ENCODE measurements at places on chromosomes 6 and 20. TPM values are rescaled to one million over a fixed set of nuclear protein-coding genes. Genes with fewer than 3 reads are reported as not detected.

DNA sequence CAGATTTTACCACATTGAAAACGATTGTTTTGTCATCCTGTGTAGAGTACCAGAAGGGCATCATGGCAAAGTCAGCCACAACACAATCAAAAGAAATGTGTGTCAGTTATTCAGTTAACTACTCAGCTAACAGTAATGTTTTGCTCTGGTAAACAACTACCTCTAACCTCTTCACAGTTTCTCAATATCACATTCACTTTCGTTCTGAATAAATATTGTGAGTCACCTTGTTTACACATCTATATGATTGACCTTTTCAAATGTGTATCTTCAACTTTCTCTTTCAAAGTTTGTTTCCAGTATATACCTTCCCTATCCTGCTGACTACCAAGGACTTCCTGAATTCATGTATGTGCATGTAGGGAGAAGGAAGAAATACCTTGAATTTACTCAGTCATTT, 216.6 kb upstream of the UFL1 start:
- no peak for DNase-seq

DNA sequence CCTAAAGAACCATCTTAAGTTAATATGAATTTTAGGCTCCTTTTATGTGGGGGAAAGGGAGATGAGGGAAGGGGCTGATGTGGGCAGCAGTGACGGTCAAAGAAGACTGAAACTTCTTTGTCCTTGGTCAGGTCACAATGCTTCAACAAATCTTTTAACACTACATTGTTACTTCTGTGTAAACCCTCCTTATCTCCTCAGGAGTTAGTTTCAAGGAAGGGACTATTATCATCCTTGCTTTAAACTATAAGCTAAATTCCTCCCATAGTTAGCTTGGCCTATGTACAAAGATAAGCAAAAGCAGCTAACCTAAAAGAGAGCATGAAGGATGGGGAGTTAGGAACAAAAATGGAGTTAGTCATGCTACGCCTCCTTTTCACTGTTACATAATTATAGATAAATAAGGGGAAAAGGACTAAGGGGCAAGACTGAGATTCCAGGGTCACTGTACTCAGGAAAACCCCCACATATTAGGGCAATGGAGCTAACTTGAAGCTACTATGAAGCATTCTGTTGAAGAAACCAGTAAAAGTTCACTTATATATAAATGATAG, 172.7 kb upstream of the RUNX2 start:
- DNase-seq, result no peak

GRCh38 chr6:88167352-88167937, 1.3 kb upstream of the CNR1 start:
- DNase-seq, result peak; percentile 16

DNA sequence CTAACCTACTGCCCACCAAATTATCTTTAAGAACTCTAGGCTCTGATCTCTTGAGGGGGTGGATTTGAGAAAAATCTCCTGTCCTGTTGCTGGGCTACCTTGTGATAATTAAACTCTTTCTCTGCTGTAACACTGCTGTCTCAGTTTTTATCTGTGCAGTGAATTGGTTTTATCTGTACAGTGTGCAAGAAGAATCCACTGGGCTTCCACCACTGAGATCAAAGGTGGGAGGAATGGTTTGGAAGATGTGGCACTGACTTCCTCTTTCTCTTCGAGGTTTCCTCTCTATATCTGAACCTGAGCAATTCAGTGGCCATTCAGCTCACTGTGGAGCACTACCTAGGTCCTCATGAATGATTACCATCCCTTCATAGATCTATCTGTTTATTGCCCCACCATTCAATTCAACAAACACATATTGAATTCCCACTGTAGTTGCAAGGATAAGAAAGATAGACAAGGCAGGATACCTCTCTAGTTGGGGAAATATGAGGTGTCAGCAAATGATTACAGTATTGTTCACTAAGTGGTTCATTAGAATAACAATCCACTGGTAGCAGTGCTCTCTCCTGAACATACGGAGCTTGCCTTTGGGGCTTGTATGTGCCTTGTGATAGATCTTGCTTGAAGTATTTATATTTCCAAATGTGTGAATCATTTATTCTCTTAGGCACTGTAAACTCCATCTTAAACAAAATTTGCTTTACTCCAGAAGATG, 172.1 kb upstream of the ARG1 start:
- DNase-seq, result no peak

GRCh38 chr20:23867152-23867776, 12.3 kb downstream of the CST5 start:
- DNase-seq, result no peak

DNA sequence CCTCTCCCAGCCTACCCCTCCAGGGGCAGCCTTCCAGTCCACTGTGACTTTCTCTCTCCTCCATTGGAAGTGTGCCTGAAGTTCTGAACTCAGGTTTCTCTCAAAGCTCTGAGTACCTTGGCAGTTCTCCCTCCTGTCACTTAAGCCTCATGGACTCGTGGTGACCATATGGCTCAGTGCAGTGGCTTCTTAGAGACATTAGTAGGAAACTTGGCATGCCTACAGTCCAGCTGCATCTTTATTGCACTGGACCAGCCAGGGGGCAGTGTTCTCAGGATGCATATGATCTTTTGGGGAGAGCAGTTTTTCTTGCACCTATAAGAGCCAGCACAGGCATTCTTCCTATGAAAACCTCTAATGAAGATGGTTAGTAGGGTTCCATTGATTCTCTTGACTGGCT, 47.5 kb upstream of the KCNK16 start:
- no peak for DNase-seq

DNA sequence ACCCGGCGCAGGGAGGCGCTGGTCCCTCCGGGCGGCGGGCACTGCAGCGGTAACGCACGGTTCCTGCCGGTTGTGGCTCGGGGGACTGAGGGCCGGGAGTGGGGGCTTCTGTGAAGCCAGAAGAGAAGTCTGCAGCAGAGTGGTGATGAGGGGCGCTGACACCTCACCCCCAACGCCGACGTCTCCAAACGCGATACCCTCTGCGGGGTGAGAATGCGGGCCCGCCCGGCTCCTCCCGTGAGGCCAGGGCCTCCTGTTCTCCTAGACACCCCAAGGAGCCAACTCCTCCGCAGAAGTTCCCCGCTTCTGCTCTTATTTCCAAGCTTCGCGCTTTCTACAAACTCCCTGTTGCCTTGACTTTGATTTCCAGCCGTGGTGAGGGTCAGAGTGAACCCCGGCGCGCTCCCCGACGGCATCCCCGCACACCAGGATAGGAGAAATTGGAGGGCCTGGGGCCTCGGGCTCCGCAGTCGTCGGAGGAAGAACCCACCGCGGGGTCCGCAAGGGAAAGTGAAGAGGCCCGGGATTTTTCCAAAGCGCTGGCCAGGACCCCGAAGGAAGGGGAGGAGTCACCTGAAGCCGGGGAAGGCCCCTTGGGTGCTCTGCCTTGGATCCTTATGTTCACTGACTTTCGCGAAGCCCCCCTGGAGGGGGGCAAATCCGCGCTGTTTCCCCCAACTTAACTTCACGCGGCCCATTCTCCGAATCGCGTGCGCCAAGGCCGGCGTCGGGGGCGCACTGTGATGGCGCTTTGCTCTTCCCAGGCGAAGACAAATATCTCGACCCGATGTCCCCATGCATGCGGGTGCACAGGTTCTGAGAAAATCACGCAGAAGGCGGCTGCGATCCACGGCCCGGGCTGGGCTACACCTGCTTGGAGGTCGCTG, 3.1 kb upstream of the INSM1 start:
- peak; percentile 22 for DNase-seq

DNA sequence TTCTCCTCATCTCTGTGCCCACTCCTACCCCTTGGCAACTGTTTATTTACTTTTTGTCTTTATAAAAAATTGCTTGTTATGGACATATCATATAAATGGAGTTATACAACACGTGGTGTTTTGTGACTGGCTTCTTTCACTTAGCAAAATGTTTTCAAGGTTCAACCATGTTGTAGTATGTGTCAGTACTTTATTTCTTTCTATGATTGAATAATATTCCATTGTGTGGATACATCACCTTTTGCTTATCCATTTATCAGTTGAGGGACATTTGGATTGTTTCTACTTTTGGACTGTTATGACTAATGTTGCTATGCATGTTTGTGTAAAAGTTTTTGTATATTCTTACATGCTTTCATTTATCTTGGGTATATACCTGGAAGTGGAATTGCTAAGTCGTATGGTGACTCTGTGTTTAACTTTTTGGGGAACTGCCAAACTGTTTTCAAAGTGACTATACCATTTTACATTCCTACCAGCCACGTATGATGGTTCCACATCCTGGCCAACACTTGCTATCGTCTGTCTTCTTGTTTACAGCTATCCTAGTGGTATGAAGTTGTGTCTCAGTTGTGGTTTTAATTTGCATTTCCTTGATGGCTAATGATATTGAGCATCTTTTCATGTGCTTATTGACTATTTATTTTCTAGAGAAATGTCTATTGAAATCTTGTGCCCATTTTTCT, 84.4 kb downstream of the SLX4IP start:
- DNase-seq, result no peak

GRCh38 chr20:41232973-41233926, 84.3 kb downstream of the ZHX3 start:
- DNase-seq, result no peak

- no peak for DNase-seq
Observed at GRCh38 chr6:91299544-91300491, 712.9 kb upstream of the MAP3K7 start.

DNA sequence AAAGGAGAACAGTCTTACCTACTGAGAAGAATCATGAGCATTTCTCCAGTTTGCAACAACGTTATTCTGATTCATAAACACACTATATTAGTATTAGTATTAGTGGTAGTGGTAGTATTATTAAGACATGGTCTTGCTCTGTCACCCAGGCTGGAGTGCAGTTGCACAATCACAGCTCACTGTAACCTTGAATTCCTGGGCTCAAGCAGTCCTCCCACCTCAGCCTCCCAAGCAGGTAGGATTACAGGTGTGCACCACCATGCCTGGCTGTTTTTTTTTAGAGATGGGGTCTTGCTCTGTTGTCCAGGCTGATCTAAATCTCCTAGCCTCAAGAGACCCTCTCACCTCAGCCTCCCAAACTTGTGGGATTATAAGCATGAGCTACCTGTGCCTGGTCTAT, 363.5 kb downstream of the SAMD5 start:
- no peak for DNase-seq

DNA sequence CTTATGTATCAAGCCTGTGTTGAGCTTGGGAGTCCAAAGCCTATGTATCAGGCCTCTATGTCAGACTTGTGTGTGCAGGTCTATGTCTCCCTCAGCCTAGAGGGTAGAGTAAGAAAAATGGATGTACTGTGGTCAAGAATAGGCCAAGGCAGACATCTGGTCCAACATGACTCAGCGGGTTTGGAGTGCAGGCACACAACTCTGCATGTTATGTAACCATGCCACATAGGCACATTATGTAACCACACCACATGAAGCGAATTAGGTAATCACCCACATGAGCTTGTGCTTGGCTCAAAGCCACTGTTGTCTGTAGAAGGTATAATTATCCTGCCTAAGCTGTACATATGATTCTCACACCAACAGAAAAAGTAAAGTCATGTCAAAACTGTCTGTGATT, 1190.5 kb upstream of the EYS start:
- DNase-seq, result no peak

DNA sequence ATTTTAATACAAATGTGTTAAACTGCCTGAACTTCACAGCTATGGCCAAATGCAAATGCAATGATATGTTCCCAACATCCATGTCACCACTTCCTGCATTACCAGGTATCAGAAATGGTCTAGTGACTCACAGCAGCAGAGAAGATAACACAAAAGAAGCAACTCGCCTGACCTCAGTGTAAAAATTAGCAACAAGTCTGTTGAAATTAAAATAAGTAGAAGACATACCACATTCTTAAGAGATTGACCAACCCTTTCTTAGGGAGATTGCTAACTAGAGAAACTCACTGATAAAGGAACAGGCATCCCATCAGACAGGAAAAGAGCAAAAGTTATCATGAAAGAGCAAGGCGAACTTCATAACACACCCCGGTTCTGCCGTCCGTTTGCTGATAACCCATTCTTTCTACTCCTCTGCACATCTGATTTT, 45.1 kb downstream of the RNASET2 start:
- no peak for DNase-seq

- no peak for DNase-seq
Observed at GRCh38 chr6:74605922-74606581, 599.8 kb downstream of the COL12A1 start.

The MYO6 gene
- total RNA-seq, result 1.6 TPM

The COL21A1 gene
- total RNA-seq, result not detected

The PPIL6 gene
- total RNA-seq, result 0.64 TPM

The ADGRF1 gene
- not detected for total RNA-seq

The SLC22A3 gene
- total RNA-seq, result not detected

The C20orf96 gene
- 7.8 TPM for total RNA-seq

The DUSP15 gene
- total RNA-seq, result not detected

The HEY2 gene
- not detected for total RNA-seq
